ENCODE measurements at places on chromosomes 13 and 19.

DNA sequence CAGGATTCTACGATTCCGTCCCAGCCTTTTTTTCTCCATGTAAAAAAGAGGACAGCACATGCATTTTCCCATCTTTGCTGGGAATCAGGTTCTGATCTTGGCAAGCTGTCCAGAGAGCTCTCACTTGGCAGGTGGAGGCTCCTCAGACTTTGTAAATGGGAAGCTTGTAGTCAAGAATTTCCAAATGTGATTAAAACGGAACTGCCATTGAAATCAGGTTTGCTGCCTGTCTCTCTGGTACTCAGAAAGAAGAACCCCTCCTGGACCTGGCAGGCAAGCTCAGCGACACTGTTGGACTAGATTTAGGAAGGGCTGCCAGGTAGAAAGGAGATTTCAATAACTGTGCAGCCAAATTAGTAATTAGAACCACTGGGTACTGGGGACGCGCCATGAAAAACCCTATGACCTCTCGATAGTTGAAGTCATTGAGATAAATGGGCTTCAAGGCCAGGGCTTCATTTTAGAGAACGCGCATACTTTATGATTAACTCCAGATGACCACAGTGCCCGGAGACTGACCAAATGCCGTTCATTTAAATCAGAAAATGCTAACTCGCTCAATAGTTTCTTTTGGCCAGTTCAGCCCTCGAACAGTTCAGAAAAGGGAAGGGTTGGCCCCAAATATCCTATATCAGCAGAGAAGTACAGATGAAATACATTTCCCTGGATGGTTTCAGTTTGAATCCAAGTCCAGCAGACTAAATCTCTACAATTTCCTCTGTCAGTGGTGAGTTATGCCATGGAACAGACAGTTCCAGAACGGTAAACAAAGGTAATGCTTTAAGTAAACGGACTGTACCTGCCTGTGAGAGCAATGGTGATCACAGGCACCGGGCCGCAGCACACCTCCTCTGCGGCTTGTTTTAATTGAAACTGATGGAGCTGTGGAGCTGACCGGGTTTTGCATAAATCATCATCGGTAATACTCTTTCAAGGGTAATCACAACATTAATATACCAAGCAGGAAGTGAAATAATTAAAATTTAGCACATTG is 517.4 kb downstream of the RFC3 start:
- no peak for DNase-seq

GRCh38 chr13:89856512-89856911 is 1491.0 kb upstream of the MIR17HG start:
- DNase-seq = no peak

- no peak for DNase-seq
These were observed 9.3 kb downstream of the PLEKHF1 start for GRCh38 chr19:29674374-29675119.

- no peak for DNase-seq
These were observed 4.1 kb upstream of the DLL3 start for GRCh38 chr19:39494661-39495060.

DNA sequence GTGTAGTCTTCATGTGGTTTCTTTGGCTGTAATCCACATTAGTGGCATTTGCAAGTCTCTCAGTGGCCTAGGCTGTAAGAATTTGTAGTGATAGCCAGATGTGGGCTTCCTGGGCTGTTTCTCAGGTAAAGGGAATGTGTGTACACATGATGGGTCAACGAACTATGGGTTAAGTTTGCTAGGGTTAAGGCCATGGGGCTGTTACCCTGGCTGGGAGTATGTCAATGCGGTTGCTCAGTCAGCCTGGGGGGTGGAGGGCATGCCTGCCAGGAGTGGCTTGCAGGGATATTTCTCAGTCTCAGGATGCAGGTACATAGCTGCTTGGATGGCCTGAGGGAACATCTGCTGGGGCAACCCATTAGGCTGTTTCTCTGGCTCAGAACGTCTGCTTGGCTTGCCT is 13.4 kb downstream of the CYSLTR2 start:
- no peak for DNase-seq

GRCh38 chr13:40477623-40478608 is 188.5 kb downstream of the FOXO1 start:
- DNase-seq = no peak

DNA sequence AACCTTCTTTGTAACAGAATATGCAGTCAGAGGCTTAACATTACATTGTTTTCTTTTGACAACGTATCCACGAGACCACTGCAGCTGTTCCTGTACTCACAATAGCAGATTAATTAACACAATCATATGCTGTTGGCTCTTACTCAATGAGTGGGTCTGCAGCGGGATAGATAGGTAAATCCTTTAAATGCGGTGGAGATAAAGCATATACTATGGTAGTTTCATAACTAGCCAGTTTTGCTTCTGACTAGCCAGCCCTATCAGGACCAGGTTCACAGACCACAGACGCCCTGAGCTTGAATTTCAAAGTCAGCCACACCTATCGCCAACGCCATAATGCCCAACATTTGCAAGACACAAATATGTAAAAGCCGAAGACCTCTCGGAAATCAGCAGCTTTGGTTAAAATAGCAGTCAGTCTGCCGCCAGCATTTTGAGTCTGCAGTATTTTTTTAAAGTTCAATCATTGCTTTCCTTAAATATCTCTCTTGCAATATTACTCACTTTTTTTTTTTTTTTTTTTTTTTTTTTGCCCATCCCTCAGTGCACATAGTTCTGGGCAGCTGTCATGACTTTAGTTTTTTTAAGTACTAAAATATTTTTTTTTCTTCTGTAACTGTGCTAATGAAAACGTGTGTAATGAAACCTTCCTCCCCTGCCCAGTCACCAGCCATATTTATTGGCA is 120.5 kb downstream of the ZNF536 start:
- no peak for DNase-seq

- DNase-seq = no peak
These were observed 22.4 kb upstream of the CRTC1 start for GRCh38 chr19:18660939-18661670.

DNA sequence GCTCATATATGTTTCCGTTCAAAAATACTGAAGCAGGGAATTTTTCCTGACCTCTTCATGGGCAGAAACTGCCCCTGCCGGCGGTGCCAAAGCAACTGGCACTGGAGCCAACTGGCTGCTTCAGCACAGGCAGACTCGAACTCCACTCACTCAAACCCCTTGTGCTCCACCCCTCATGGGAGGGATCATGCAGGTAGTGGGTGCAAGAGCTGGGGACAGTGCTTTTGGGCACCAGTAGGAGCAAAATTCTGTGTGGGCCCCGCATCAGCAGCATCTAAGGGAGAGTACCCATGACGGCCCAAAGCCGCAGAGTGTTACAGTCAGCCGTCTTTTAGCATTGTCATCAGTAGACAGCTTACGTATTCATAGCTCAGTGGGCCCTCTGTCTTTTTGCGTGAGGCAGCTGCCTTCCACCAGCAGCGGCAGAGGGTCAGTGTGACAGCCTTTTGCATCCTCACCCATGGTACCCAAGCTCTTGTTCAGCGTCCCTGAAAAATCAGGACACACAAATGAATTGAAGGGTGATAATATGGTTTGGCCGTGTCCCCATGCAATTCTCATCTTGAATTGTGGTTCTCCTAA is 393.8 kb downstream of the SLITRK6 start:
- DNase-seq = no peak

Data from activated CD8-positive, alpha-beta memory T cell treated with anti-CD3 and anti-CD28 coated beads for 1 hour (primary cell).